ENCODE measurements at places on chromosomes 1 and 21. TPM values are rescaled to one million over a fixed set of nuclear protein-coding genes. Genes with fewer than 3 reads are reported as not detected.

GRCh38 chr1:163068716-163069115 is 445 bp upstream of the RGS4 start:
- no peak for DNase-seq

DNA sequence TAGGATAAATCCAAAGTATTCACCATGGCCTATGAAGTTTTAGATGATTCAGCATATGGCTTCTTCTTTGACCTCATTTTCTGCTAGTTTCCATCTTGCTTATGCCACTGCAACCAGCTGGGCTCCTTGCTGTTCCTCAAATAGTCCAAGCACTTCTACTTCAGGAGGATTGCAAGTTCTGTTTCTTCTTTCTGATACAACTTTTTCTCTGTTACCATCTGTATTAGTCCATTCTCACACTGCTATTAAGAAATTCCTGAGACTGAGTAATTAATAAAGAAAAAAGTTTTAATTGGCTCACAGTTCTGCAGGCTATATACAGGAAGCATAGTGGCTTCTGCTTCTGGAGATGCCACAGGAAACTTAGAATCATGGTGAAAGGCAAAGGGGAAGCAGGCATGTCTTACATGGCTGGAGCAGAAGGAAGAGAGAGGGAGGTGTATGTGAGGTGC is 20.3 kb downstream of the PTGS2 start:
- no peak for DNase-seq

DNA sequence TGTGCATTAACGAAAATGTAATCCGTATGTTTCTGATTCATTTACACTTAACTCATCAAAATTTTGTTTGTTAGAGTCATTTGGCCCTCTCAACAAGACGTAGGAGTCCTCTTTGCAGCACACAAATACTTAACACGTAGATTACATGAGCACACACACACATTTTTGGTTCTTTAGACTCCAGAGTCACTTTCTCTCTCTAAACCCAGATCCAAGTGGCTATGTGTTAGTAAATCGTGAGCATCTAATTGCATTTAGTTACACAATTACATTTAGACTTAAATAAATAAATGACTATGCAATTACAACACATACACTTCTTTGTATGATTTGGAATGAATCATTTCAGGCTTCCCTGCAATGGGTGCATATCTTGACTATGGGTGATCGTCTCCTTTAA is 109.0 kb upstream of the GREM2 start:
- no peak for DNase-seq

GRCh38 chr21:35150562-35151226 is 101.6 kb upstream of the RUNX1 start:
- DNase-seq, result no peak

GRCh38 chr1:239835946-239836440 is 255.7 kb upstream of the FMN2 start:
- no peak for DNase-seq

GRCh38 chr21:16420031-16420724 is 690.4 kb downstream of the USP25 start:
- peak; percentile 68 for DNase-seq

GRCh38 chr1:84259989-84260388 is 41.5 kb upstream of the SAMD13 start:
- DNase-seq, result no peak

DNA sequence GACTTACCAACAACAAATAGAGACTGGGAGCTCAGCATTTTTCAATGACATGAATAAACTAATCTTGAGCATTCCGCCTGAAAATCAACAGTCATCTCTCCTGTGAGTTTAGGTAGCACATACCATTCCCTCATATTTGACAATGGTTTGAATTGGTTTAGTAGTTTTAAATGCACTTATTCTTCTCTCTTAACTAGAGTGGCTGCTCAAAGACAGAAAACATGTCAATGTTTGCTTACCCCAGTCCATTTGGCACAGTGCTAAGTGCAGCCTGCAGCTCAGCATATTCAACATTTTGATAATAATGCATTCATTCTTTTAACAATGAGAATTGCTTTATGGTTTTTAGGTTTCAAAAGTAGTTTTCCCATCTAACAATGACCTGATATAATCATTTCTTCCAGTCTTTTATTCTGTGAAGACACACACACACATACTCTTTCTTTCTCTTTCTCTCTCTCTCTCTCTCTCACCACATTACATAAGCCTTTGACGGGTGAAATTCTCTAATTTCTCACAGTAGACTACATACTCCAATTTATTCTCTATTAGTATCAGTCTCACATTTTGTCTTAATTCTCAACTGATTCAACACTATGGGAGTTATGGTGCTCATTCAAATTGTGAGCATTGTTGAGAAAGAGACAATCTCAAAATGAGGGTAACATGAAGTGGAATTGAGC is 432.3 kb downstream of the LRRIQ3 start:
- DNase-seq, result no peak

DNA sequence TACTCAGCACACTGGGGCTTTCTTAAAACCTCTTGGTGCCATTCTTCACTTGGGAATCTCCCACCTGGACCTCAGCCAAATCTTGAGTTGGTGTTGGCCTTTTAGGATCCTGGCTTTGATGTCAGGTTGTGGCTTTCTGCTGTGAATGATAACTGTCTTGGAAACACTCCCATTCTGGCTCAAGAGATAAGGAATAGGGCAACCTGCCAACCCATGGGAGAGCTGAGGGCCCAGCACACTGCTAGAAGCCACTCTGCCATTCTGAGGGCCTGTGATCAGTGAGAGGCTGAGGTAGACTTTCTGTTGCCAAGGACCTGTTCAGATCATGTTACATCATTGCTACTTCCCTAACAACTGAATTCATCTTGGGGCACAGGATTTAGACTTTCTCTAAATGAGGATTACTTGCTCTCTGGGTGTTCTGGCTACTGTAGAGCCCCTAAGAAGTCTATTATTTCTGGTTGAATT is 45.8 kb downstream of the TTC39A start:
- peak; percentile 47 for DNase-seq

DNA sequence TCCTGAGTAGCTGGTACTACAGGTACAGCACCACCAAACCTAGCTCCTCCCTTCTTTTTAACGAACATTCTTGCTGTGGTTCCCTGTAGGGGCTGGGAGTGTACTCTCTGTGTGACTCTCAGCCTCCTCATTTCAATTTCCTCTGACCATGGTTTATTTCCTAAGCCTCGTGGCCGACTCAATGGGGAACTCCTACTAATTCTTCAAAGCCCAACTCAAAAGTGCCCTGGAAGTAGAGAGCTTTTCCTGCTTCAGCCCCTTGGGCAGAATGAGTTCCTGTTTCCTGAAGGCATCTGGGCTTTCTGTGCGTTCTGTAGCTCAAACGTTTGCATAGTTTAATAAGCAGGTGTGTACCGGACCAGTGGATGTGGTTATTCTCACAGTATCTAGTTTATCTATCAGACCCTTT is 70.9 kb upstream of the ACOT11 start:
- DNase-seq, result no peak

DNA sequence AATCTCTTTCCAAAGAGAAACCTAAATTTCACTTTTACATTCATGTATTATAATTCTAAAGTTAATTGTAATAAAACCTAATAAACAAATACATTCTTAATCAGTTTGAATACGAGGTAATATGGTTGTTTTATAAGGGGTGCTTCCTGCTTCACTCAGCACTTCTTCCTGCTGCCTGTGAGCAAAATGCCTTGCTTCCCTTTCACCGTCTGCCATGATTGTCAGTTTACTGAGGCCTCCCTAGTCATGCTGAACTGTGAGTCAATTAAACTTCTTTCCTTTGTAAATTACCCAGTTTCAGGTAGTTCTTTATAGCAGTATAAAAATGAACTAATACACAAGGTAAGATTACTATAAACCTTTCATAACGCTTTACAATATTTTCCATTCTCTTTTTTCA is 491.1 kb upstream of the LRRC7 start:
- no peak for DNase-seq

- no peak for DNase-seq
Measured at GRCh38 chr1:232617237-232617636, 12.7 kb downstream of the SIPA1L2 start.

- DNase-seq, result no peak
Measured at GRCh38 chr1:156491151-156491949, 9.2 kb downstream of the MEF2D start.

- DNase-seq, result no peak
Measured at GRCh38 chr21:31297806-31298205, 46.3 kb downstream of the TIAM1 start.

GRCh38 chr1:1291548-1292441 is 11.6 kb downstream of the SCNN1D start:
- peak; percentile 77 for DNase-seq

DNA sequence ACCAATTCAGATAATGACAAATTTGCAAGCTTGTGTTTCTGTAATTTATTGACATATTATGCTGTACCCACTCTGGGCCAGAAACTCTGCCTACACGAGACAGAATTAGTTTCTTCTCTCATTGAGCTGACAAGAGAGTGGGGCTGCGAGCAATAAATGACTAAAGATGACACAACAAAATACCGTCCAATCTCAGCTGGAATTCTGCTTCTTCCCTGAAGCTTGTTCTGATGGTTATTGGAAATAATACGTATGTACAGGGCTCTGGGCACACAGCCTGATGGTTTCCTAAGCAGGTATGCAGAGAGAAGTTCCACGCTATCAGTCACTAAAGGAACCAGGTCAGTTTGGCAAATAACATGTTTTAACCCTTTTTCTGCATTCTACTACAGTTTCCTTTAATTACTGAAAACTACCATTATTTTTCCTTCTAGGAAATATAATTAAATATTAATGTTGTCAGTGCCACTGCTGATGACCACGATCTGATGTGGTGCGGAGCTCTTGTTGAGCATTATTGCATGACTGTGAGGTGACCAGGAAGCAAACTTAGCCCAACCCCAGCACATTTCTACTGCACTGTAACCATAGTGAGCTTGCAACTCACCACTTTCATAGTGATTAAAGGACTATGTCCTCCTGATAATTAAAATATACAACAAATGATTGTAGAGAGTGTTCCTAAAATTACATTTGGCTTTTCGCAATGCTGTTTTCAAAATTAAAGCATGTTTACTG is 221.4 kb upstream of the L1TD1 start:
- DNase-seq, result no peak

- DNase-seq, result no peak
Measured at GRCh38 chr1:89844241-89844807, 23.5 kb downstream of the LRRC8D start.

DNA sequence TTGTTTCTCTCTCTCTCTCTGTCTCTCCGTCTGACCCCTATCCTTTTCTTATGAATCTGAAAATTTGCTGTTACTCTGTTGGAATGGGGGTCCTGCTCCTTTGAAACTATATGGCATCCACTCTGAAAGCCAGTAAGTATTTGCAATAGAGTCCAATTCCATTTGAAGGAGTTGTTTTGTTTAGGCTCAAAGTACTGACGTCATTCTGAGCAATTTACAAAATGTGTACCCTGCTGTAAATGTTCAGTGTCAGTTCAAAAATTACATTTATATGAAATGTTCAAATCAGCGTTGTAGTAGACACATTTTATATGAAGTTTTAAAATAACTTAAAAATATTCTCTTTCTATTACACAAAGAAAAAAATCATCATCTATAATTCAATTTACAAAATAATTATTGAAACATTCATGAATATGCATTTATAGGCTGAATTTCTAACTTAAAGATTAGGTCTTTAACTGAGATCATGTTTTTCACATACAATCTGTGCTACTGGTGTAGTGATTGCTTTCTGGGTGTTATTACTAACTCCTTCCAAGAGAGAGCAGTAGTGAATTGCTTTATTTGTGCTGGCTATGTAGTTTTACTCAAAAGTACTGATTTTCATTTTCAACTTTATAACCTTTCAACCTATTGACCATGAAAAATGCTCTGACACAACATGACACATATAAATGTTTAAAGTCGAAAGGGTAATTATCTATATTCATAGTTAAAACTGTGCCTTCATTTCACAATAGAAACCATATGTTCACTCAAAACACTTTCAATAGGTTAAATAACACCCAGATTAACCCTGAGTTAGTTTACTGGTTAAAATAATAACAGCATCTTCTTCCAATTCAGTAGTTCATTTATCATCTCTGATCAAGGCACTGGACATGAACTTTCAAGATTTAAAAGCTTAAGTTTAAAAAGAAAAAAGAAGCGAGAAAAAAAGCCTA is 253.1 kb upstream of the ADGRL4 start:
- no peak for DNase-seq

DNA sequence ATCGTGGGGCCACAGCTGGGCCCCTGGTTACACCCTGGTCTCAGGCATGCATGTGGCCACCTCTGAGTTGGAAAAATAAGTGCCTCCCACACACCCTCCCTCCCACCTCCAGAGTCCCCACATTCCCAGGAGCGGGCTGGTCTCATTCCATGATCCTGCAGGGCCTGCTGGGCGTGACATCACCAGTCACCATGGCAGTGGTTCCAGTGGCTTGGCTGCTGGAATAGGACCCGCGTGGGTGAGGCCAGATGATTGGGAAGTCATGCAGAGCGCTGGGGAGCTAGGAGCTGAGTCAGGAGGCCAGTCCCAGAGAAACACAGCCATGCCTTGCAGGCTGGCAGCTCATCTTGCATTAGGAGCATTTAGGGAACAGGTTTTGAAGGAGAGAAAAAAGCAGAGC is 125.4 kb upstream of the TMEM51 start:
- peak; percentile 71 for DNase-seq

DNA sequence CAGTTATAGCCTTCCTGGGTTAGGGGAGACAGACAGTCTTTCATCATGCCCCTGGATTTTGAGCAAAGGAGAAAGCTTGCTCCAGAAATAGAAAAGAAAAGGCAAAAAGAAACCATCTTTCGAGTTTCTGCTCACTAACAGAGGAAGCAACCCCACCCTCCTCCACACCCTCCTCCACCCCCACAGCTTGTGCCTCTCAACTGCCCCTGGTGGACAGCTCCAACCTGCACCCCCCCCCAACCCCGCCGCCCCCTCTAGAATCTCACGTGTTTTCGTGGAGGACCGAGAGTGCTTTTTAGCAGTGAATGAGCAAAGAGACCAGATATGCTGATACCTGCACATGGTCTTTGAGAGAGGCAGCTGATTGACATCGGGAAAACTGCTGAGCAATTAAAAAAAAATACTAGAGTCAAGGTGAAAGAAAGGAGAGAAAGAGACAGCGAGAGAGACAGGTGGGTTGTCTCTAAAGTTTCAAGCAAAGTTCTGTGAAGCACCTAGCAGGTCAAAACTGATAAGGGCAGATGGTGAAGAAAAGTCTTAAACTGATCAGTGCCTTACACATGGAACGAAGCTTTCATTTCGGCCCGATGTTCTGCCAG is 358.3 kb downstream of the KIF26B start:
- no peak for DNase-seq

GRCh38 chr1:10179406-10180091 is 30.8 kb upstream of the KIF1B start:
- DNase-seq, result no peak

GRCh38 chr1:176893625-176894352 is 270.7 kb downstream of the ASTN1 start:
- DNase-seq, result no peak

Gene TCHHL1
- total RNA-seq, result not detected

Gene IVL
- total RNA-seq, result not detected

Gene DAB1
- total RNA-seq, result 1.8 TPM

Gene SOX13
- 14.0 TPM for total RNA-seq

Gene HRNR
- not detected for total RNA-seq

Gene AADACL4
- not detected for total RNA-seq

Gene MATN1
- total RNA-seq, result not detected

Gene BCL2L15
- total RNA-seq, result 0.97 TPM

Gene FBXO44
- total RNA-seq, result 18.7 TPM

Gene FBXO42
- total RNA-seq, result 14.1 TPM

Gene CITED4
- 22.9 TPM for total RNA-seq

Gene CD34
- 101 TPM for total RNA-seq

Gene ADAMTS4
- total RNA-seq, result 117 TPM
